NCI-H2081 (cell line): ENCODE measurements at places on chromosomes 5 and 9.

DNA sequence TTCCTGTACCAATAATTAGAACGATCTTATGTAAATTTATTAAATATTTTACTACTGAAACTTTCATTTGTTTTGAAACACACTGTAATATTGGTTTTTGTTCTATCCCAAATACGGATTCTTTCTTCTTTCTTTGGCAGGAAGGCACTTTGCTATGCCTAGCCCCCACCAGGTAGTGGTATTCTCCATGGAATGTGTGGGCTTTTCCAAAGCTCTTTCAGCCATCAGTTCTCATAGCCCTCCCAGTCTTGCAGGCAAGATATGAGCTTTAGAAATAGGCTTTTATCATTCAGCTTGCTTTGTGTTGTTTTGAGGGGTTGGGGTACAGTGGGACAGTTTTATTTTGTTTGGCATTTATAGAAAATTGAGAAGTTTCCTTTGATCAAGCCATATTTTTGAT, 107.5 kb downstream of the DMXL1 start:
- no peak for DNase-seq

GRCh38 chr5:98982880-98983279, 54.1 kb upstream of the CHD1 start:
- no peak for DNase-seq

GRCh38 chr9:95085036-95085770, 232.3 kb downstream of the FANCC start:
- DNase-seq, result no peak

DNA sequence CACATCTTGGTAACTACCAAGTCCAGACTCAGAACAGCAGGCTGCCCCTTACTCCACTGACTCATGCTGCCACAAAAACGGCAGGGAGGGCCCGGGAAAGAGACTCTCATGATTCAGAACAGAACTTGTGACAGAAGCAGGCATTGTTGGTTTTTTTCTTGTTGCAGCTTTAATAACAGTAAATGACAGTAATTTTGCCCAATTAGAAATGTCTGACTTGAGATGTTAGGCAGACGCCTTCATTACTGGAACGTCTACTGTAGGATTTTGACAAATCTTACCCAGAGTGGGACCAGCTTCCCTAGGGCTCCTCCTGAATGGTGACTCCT, 77.9 kb downstream of the SEMA5A start:
- DNase-seq, result no peak
